ENCODE measurements at places on chromosomes 16 and 17.

GRCh38 chr17:19262650-19263631 lies 25.8 kb downstream of the EPN2 start:
- DNase-seq: peak; percentile 56

- no peak for DNase-seq
Measured at GRCh38 chr16:4019371-4019791, 96.9 kb downstream of the ADCY9 start.

DNA sequence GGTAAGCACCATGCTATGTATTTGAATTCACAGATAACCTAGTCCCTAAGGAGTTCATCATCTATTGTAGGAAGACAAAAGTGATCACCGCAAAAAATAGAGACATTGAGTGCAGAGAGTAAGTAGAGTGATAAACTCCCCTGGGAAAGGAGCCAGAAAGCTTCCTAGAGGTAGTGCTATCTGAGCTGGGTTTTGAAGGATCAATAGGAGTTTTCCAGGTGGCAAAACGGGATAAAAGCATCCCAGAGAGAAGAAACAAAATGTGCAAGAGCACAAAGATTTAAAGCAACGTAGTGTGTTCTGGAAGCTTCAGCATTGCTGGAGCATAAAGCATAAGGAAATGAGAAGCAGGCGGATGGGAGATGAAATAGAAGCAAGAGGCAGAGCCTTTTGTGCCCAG lies 120.7 kb upstream of the PLCG2 start:
- DNase-seq: no peak

GRCh38 chr17:29567554-29568330 lies 759 bp upstream of the TP53I13 start:
- DNase-seq: peak; percentile 51

GRCh38 chr16:47079860-47080259 lies 63.9 kb downstream of the NETO2 start:
- no peak for DNase-seq

DNA sequence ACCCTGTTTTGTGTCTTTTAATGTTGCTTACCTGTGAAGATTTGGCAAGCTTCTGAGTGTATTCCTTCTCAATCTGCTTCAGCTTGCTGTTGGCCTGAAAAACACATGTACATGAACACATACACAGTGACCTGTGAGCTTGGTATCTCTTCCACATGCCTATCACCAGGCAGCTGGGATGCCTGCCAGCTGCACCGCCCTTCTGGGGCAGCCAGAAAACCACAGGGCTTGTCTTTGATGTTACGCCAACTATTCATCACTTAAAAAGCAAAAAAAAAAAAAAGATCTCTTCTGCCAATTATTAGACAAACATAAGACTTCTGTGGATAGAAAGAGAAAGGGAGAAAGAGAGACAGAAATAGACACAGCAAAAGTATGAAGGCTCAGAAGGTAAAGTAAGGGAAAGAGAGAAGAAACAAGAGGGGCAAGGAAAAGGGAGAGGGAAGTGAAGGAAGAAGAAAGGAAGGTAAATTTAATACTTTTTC lies 189.2 kb upstream of the AXIN2 start:
- peak; percentile 67 for DNase-seq

GRCh38 chr17:4090898-4091297 lies 51.9 kb downstream of the ZZEF1 start:
- no peak for DNase-seq

GRCh38 chr17:4591529-4591928 lies 7.2 kb downstream of the SMTNL2 start:
- no peak for DNase-seq

GRCh38 chr17:82216301-82217119 lies 3.9 kb upstream of the CCDC57 start:
- no peak for DNase-seq
